Pericardium fibroblast (primary cell): ENCODE measurements at places on chromosomes 5 and 9. TPM values are rescaled to one million over a fixed set of nuclear protein-coding genes. Genes with fewer than 3 reads are reported as not detected.

Gene GGTA1
- total RNA-seq: 0.09 and 0.82 TPM in 2 replicates

Gene HINT2
- 14.8 and 17.4 TPM in 2 replicates for total RNA-seq

Gene NEUROG1
- not detected in 2 replicates for total RNA-seq

Gene TMOD1
- total RNA-seq: 0.12 TPM in 1 of 2 replicates, not detected in the other

Gene IFNB1
- total RNA-seq: not detected in 2 replicates

Gene GCNT4
- total RNA-seq: 1.6 and 3.0 TPM in 2 replicates

Gene GRPEL2
- 14.0 and 17.3 TPM in 2 replicates for total RNA-seq

Gene HTR1A
- total RNA-seq: not detected in 2 replicates

Gene PLCXD3
- 11.1 and 25.0 TPM in 2 replicates for total RNA-seq

Gene NMUR2
- total RNA-seq: not detected in 2 replicates

Gene PITX1
- 0.17 and 11.6 TPM in 2 replicates for total RNA-seq

Gene LRRC70
- 0.51 and 1.2 TPM in 2 replicates for total RNA-seq

Gene FRMPD1
- not detected in 2 replicates for total RNA-seq

Gene RNF180
- total RNA-seq: 2.0 and 3.8 TPM in 2 replicates

Gene PAEP
- 0.77 and 2.7 TPM in 2 replicates for total RNA-seq

Gene PCDHAC2
- 0.60 and 2.6 TPM in 2 replicates for total RNA-seq

Gene FOXD4L5
- 0.94 TPM in 1 of 2 replicates, not detected in the other for total RNA-seq

Gene NAA35
- total RNA-seq: 11.0 and 11.6 TPM in 2 replicates

Gene PCDHB13
- 0.35 and 0.43 TPM in 2 replicates for total RNA-seq

Gene FABP6
- total RNA-seq: not detected in 2 replicates

Gene MYOT
- not detected in 2 replicates for total RNA-seq

Gene BNC2
- total RNA-seq: 14.6 and 19.5 TPM in 2 replicates

Gene SELENOP
- 134 and 182 TPM in 2 replicates for total RNA-seq

Gene RANBP3L
- under 0.01 and 0.77 TPM in 2 replicates for total RNA-seq

Gene SCGB3A1
- not detected in 2 replicates for total RNA-seq

Gene SLC25A2
- total RNA-seq: not detected in 2 replicates

Gene INSL4
- not detected in 2 replicates for total RNA-seq

Gene OGN
- total RNA-seq: 30.7 and 78.1 TPM in 2 replicates

Gene MZB1
- total RNA-seq: not detected in 2 replicates

Gene ADAMTS6
- 4.0 and 12.7 TPM in 2 replicates for total RNA-seq

Gene CTXN3
- not detected in 2 replicates for total RNA-seq

Gene BTNL8
- total RNA-seq: 1.2 TPM in 1 of 2 replicates, not detected in the other

Gene IFNE
- total RNA-seq: 0.12 and 0.94 TPM in 2 replicates

Gene NR5A1
- not detected in 2 replicates for total RNA-seq

Gene GRXCR2
- not detected in 2 replicates for total RNA-seq

Gene DPYSL3
- total RNA-seq: 48.8 and 93.4 TPM in 2 replicates

Gene PAX5
- not detected in 2 replicates for total RNA-seq

Gene LECT2
- total RNA-seq: not detected in 2 replicates

Gene SPATA31E1
- total RNA-seq: not detected in 2 replicates

Gene MELK
- total RNA-seq: 3.5 and 6.1 TPM in 2 replicates

Gene ERCC6L2
- 25.3 and 43.2 TPM in 2 replicates for total RNA-seq
